ENCODE measurements at places on chromosomes 5 and 9.

DNA sequence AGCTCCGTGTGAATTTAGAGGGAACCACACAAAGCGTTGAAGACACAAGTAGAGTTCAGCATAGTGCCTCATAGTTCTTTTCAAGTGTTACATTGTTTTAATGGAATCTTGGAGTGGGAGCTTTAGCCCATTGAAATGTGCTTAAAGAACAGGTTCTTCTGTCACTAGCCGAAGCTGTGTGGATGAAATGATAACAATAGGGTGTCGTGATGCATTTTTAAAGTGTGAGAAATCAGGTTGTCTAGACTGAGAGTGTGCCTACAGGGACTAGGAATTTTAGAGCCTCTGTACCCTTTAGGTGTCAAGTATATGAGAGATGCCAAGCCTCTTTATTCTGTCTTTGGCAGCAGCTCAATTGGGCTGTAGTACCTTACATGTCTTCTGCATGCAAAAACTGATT is 83.0 kb downstream of the NDUFS4 start:
- DNase-seq, result peak; percentile 34

DNA sequence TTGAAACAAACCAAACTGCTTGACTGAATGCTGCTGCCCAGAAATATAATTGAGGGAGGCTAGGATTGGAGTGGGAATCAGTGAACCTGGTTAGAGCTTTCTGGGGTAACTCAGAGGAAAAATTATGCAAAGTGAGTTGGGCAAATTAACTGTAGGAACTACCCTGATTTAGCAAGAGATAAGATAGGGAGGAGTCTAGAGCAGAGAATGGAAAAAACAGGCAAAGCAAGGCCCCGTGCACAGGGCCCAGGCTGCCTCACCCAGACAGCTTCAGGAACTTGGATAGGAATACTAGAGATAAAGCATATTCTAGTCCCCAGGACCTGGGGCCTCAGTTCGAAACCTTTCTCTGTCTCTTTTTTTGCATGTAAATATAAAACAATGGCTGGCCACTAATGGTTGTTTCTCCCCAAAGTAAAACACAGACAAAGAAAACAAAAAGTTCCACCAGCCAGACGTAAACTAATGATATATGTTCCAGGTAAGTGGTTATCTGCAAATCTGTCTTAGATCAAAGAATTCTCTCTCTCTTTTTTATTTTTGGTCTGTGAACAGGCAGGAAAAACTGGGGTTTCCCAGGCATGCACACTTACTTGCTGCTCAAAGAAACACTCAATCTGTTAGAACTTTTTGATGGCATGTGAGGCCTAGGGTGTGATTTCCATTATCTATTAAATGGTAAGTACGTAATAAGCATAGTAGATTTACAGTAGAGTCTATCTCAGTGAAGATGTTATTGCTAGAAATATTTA is 168.1 kb upstream of the MAP3K1 start:
- no peak for DNase-seq

GRCh38 chr5:174504266-174504726 is 220.1 kb upstream of the MSX2 start:
- DNase-seq, result no peak

DNA sequence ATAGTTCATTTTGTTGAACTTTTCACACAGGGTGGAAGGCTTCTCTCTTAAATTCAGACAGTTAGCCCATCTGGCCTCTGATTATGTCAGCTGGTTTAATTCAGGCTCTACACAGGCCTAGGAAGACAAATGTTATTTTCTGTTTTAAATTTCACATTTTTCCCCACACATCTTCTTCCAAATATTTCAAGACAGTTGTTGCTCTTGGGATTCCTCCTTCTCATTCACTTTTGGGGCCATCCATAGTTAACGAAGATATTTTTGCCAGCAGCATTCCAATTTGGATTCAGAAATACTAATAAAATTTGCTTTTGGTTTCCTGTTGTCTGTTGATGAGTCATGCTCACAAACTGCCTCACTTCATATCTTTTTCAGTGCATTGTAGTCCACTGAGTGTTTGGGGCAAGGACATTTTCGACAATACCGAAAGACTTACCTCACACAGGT is 475.4 kb downstream of the DMAC1 start:
- DNase-seq, result no peak

DNA sequence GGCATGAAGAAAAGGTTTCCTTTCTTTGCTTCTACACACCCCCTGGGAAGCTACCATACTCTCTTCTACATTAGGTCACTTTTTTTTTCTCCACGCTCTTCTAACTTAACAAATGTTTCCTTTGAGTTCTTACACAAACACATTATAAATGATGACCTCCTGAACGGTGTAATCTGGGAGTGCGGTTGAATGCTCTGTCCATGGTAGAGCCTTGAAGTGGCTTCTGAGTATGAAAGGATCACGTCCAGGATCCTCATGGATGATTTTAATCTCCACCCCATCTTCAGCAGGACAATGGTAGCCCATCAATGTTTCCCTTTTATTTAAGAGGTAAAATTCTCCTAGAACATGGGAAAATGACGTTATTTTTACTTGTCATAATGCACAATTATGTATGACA is 587.3 kb downstream of the SEMA5A start:
- no peak for DNase-seq

DNA sequence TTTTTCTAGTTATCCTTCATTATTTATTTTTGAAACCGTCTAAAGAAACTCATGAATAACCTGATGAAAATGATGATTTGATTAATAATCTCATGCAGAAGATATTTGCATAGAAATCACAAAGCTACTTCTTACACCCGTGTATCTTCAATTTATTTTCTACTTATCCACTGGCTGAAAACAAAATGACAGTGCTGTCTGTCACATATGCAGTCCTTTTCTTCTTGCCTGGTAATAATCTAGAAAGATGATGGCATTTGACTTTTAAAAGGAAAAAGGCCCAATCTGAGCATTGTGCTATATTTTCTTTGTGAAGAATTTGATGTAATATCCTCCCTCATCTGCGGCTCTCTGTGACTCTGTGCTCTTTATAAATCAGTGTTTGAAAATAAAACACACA is 253.3 kb downstream of the PRR16 start:
- DNase-seq, result no peak

- no peak for DNase-seq
Measured at GRCh38 chr9:104851546-104851920, 76.4 kb downstream of the ABCA1 start.

GRCh38 chr5:37532976-37533740 is 154.0 kb downstream of the WDR70 start:
- peak; percentile 92 for DNase-seq

GRCh38 chr5:10493884-10494283 is 52.2 kb downstream of the ROPN1L start:
- DNase-seq, result no peak

DNA sequence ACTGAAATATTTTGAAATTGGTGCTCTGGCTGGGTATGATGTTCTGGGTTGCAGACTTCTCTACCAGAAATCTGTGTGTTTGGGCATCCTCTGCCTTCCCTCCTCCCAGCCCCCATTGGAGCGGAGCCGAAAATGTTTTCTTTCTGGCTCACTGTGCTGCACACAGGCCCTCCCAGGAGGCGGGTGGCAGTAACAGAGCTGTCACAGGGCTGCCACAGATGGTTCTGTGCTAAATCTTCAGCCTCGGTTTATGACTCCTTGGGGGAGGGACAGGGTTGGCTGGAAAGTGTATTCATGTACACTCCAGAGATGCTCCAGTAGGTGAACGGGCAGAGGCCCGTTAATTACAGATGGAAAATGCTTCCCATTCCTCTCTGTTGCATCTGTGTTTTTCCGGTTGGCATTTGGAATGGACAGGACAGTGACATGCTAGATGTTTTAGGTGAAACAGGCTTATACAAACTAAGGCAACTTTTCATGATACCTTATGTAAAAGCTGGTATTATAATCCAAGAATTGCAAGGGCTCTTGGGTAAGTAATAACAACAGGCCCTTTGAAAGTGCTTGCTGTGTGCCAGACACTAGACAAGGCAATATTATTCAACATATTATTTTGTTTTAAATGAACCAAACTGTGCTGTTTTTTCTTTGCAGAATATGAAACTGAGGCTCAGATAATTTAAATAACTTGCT is 180.2 kb downstream of the ADCY2 start:
- no peak for DNase-seq

DNA sequence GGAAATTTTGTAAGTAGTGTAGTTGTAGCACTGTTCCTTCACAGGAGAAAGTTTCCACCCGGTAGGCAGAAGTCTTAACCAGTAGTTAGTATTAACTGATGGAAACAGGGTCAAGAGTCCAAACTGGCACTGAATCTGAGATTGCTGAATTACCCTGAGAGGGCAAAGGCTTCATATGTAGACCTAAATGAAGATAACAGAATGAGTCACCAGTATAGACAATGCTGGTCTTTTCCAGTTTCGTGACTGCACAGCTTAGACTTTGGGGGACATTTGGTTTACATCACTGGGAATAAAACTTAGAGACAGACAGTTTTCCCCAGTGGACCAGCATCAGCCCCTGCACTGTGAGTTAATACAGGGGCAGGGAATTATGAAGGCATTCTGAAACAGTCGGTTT is 60.5 kb downstream of the PCSK5 start:
- no peak for DNase-seq

- DNase-seq, result no peak
Measured at GRCh38 chr5:133977161-133977787, 8.8 kb upstream of the C5orf15 start.

GRCh38 chr5:169591636-169592035 is 8.1 kb downstream of the SPDL1 start:
- no peak for DNase-seq

- DNase-seq, result no peak
Measured at GRCh38 chr9:90637626-90638025, 5.0 kb downstream of the DIRAS2 start.

- DNase-seq, result no peak
Measured at GRCh38 chr5:58795327-58795726, 212.5 kb downstream of the RAB3C start.

DNA sequence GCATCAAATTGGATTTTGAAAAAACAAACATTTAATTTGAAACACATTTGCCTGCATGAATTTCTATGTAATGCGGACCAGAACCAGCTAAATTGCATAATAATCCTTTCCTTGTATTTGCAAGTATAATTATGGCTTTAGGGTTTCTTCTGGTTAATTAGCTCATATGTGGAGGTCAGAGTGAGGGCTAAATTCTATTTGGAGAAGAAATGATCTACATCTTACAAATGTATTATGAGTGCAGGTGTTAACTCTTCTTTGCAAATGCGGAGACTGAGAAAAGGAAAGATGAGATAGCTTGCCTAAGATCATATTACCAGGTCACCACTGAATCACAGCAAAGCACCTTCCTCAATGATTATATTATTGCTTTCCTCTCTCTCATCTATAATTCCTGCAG is 194.7 kb downstream of the CDH9 start:
- DNase-seq, result no peak

DNA sequence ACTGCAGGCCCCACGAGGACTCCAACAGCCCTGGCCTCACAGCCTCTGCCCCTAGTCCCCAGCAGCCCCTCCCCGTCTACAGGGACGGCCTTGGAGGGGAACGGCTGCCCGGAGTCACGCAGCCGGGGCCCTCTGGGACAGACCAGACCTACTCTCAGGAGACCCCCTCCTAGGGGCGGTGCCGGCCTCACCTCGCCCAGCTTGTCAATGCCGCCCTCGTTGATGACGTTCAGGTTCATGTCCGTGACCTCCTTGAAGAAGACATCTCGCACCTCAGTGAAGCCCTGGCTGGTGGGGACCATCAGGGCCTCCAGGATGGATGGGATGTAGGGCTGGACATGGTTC is 58.6 kb downstream of the LRSAM1 start:
- DNase-seq, result no peak

- DNase-seq, result peak; percentile 0
Measured at GRCh38 chr9:115498303-115498702, 380.3 kb upstream of the TNC start.

DNA sequence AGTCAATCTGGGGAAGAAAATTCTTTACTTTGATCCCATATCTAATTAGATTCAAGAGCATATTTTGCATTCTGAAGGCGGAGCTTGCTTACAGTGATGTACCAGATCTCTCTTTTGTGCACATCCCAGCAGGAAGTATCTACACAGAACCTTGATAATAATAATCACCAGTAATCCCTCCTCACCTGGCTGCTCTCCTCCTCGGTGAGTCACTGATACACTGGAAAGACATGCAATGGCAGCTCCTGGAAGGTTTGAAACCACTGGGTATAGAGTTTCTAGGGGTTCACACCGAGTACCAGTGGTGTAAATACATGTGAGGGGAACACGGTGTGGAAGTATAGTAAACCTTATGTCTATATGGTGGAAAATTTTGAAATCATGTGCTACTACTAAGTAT is 205.5 kb upstream of the TARS1 start:
- DNase-seq, result no peak

- DNase-seq, result peak; percentile 93
Measured at GRCh38 chr5:124661317-124662141, 84.9 kb downstream of the ZNF608 start.

DNA sequence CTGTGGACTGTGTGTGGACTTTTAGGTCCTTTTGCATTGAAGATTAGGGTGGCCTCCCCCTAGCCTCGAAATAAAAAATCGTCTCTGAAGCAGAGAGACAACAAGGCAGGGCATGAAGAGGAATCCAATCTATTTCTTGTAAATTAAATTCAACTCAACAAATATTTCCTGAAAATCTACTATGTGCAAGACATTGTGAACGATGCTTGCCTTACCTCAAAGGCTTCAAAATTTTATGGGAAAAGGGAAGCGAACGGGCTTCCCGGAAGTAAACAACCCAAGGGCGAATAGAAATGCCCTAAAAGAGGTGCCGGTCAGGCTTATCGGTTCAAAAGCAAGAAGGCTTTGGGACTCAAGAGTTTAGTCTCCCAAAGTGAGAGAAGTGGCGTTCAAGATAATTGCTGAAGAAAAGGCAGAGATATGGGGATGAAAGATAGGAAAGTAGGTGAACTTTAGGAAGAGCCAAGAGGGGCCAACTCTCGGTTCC is 525 bp downstream of the KIF24 start:
- DNase-seq, result no peak

- no peak for DNase-seq
Measured at GRCh38 chr9:1051584-1052275, 1.6 kb downstream of the DMRT2 start.

DNA sequence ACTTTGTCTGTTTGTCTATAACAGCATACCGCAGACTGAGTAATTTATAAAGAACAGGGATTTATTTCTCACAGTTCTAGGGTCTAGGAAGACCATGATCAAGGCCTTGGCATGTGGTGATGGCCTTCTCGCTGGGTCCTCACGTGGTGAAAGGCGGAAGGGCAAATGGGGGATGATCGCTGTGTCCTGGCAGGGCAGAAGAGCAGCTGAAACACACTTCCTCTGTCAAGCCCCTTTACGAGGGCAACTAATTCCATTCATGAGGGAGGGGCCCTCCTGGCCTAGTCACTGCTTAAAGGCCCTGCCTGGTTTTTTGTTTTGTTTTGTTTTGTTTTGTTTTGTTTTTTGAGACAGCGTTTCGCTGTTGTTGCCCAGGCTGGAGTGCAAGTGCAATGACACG is 41.9 kb upstream of the UBTD2 start:
- DNase-seq, result no peak

- peak; percentile 31 for DNase-seq
Measured at GRCh38 chr5:28165096-28165495, 1126.7 kb upstream of the CDH9 start.

DNA sequence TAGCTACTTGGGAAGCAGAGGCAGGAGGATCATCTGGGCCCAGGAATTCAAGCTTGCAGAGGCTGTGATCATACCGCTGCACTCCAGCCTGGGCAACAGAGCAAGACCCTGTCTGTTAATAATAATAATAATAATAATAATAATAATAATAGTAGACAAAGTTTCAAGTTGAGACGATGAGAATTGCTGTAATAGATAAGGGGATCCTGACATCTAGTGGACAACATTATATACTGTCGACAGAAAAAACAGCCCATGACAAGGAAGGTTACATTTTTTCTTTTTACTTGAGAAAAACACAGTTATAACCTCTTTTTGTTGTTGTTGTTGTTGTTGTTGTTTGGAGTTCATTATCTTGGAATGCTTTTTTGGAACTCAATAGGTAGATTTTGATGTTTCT is 35.3 kb downstream of the NDFIP1 start:
- peak; percentile 62 for DNase-seq
